Vagina (tissue), 2 donors: ENCODE measurements at places on chromosomes 5 and 9.

DNA sequence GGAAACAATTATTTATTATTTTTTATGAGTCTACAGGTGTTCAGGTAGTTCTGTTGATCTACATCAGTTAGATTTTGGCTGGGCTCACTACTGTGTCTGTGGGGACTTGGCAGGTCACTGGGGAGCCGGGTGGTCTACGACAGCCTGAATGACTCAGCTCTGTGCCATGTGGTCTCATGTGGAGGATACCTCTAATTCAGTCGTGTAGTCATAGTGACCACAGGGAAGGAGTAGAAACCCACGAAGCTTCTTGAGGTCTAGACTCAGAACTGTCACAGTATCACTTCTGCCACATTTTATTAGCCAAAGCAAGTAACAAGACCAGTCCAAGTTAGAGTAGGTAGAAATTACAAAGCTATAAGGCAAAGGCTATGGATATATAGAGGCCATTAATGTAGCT, 64.7 kb upstream of the GRAMD2B start:
- DNase-seq: no peak

DNA sequence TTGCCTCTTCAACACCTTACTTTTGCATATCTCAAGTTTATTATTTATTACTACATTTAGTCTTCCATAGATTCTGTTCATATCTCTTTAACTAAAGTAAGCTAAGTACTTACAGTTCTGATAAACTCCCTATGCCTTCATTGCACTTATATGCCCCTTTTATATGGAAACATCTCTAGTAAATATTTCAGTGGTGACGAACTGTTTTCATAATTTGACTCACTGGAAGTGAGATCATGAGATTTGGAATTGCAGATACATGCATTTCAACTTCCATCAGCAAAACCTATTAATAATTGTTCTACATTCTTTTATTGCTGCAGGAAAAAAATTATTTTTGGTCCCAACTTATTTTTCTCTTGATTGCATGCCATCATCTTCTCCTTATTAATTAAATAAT, 263.5 kb downstream of the CD180 start:
- no peak for DNase-seq

GRCh38 chr5:129387944-129388343, 72.2 kb upstream of the ADAMTS19 start:
- no peak for DNase-seq

DNA sequence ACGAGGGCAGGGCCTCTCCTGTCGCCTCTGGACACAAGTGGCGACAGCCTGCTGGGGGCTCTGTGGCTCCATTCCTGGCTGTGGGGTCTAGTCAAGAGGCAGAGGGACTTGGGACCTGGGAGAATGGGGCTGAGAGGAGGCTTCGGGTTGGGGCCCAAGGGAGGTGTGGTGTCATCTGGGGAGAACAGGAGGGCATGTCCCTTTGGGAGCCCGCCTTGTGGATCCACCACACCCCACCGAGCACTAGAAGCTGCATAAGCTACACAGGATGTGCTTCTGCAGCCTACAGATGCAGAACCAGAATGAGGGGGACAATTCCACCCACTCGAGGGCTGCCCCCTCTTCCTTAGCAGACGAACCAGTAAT, 3.9 kb upstream of the MAN1B1 start:
- DNase-seq: no peak
